Stimulated activated CD4-positive, alpha-beta T cell treated with anti-CD3 and anti-CD28 coated beads, Interleukin-2, amount 100 ng/mL, for 4 hours (primary cell): ENCODE measurements at places on chromosomes 6 and 20.

GRCh38 chr20:4067600-4068261 lies 52.4 kb upstream of the RNF24 start:
- DNase-seq: no peak

GRCh38 chr6:20220359-20220758 lies 8.1 kb upstream of the MBOAT1 start:
- DNase-seq: no peak

DNA sequence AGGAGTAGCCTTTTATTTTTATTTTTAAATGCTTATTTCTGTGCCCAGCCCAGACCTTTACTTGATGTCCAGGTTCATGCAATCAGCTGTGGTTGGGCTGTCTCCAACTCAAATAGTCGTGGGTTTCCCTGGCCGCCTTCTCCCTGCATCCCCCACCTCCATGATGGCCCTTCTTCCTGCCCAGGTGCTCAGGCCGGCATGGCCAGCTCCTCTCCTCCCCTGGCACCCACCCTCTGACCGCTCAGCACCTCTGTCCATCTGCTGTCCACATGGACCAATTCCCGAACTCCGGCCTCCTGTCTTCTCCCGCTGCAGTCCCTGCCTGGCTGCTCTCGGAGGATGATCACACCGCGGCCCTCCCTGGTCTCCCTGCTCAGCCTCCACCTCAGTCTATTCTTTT lies 81.2 kb upstream of the SULF2 start:
- DNase-seq: no peak

DNA sequence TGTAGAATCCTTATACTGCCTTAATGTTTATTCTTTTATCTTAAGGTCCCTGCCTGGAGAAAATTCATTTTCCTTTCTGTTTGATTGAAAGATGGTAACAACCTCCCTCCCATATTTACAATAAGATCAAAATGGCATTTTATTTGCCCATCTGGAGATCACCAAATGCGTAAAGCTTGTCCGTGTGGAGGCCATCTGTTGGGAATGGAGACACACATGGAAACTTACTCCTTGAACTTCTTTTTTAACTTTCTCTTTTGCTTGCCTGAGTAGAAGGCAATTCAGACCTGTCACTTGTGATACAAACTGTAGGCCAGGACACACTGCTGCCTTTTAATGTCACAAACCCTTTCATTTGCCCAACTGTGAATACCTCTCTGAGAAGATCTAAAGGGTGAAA lies 144.8 kb upstream of the CEP162 start:
- DNase-seq: no peak

GRCh38 chr6:16265351-16266341 lies 27.3 kb downstream of the GMPR start:
- DNase-seq: no peak

DNA sequence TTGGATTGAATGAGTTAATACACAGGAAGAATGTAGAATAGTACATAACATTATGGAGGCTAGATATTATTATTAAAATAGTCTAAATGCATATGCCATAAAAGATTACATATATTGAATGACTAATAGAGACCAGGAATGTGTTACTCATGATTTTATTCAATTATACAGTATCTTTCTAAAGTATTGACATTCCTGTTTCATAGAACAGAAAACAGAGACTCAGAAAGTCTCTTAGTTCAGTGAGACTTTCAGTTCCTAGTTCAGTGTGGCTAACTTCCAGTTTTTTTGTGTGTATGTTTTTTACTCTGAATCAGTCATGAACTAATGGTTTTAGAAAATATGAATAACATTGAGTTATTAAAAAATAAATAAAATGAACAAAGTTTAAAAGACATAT lies 34.6 kb upstream of the TMEM244 start:
- DNase-seq: no peak

GRCh38 chr6:20333721-20334269 lies 67.9 kb upstream of the E2F3 start:
- DNase-seq: no peak

DNA sequence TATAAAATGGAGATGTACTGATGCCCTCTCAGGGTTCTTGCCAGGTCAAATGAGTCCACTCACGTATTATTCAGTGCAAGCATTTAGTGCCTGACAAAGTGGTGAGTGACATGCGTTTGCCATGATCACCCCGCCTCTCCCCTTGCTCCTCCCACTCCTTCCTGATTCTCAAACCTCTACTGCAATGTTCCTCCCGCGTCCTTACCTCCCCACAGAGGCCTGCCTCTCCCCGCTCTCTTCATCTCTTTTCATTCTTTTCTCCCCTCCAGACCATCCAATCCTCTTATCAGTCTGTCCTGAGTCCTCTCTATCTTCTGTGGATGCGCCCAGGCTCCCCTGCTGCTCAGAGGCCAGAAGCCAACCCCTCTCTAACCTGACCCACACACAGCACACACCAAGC lies 40.7 kb downstream of the KCNK5 start:
- DNase-seq: peak; percentile 8

DNA sequence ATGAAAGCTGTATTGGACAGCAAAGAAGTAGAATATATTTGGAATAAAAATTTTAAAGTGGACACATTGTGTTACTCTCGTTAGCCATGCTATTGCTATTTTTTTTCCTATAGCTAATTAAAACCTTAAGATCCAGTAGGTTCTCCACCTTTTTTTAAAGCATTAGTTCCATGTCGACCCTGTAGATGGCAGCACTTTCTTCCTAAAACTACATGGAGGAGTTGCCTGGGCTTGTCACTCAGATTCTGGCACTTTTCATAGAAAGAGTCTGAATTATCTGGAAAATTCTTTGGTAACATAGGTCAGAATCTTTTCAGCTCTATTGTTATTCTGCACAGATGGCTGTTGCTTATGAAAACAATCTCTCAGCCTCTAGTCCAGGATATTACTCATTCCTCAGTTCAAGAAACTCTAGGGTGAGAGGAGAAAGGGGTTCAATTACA lies 42.0 kb upstream of the ESR1 start:
- DNase-seq: peak; percentile 15

GRCh38 chr6:88785478-88785877 lies 177.9 kb downstream of the RNGTT start:
- no peak for DNase-seq

- DNase-seq: no peak
Measured at GRCh38 chr20:33753763-33754162, 22.0 kb downstream of the ZNF341 start.

DNA sequence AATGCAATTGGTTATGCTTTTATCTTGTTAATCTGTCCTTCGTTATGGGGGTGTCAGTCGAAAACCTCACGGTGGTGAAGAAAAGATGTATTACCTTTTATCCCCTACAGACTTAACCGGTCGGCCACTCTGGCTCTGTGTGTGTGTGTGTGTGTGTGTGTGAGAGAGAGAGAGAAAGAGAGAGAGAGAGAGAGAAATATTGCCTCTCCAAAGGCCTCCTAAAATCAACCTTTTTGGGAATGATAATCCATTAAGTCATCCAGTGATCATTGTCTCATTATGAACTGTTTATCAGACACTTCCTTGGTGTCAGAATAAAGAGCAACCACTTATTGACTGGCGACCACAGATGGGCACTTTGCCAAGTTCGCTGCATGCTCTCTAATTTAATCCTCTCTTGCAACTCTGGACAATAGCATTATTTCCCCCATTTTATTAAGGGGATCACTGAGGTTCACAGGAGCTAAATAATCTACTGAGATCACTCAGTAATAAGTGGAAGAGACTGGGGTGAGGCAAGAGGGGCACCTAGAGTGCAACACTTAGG lies 30.7 kb downstream of the SLC35D3 start:
- DNase-seq: no peak

GRCh38 chr20:49786196-49786595 lies 26.4 kb upstream of the SLC9A8 start:
- DNase-seq: no peak

DNA sequence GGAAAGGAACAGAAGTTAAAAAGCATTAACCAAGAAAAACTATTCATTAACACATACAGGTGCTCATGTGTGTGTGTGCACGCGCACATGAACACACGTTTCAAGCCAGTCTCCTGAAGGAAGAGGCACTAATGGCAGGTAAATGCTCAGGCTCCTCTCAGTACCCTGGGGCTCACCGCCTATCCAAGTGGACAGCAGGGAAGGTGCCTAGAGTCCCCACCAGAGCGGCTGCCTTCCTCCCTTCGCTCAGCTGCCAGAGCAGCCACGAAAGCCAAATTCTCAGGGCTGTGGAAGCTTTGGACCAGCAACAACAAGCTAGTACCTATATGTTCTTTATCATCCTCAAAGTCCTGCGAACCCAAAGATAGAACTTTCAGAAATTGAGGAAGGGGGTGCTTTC lies 42.6 kb downstream of the PLCG1 start:
- DNase-seq: no peak

- DNase-seq: no peak
Measured at GRCh38 chr6:32718879-32719278, 22.3 kb upstream of the HLA-DQA2 start.

- DNase-seq: no peak
Measured at GRCh38 chr20:18685406-18685805, 97.6 kb downstream of the DTD1 start.

DNA sequence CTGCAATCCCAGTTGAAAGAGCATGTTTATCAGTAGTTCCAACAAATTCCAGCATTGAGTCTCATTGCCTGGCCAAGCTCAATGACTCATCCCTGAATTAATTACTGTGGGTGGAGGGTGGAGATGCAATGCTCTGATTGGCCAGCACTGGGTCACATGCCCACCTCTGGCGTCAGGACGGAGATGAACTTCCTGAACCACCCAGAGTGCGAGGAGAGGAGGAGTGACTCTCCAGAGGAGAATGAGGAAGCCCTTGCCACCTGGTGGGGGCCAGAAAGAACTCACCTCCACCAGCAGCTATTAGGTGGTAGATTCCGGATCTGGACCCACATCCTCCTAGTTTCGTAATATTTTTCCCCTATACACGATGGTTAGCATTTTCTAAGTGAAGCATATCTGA lies 283.9 kb downstream of the TBC1D7 start:
- DNase-seq: no peak

DNA sequence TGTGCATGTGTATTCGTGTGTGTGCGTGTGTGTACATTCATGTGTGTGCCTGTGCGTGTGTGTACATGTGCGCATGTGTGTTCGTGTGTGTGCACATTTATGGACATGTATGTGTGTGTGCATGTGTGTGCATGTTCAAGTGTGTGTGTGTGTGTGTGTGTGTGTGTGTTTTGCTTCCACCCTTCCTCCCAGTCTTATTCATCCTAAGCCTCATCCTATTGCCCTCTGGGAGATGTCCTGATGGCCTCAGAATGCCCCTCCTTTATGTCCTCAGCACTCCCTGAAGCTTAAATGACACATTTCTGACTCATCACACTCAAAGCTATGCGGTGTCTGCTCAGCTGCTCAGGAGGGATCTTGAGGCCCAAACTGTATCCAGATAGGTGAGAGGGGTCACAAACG lies 76.6 kb upstream of the CCDC167 start:
- DNase-seq: no peak

DNA sequence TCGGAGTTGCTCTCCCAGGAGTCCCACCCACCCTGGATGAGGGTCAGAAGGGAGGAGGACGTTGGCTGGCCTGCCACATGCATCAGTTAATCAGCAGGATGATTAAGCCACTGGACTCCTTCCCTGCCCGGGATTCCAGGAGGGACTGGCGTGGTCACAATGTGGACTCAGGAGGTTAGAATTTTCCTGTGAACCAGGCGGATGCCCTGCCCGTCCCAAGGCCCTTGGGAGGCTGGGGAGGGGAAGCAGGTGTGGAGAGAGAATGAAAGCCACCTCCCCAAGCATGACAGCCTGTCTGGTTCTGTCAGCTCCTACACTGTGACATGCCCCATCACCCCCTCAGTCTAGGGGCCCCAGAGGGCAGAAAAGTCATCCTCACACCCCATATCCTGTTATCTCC lies 11.6 kb upstream of the ITPR3 start:
- DNase-seq: no peak

- DNase-seq: no peak
Measured at GRCh38 chr6:86331265-86331840, 606.0 kb upstream of the HTR1E start.

DNA sequence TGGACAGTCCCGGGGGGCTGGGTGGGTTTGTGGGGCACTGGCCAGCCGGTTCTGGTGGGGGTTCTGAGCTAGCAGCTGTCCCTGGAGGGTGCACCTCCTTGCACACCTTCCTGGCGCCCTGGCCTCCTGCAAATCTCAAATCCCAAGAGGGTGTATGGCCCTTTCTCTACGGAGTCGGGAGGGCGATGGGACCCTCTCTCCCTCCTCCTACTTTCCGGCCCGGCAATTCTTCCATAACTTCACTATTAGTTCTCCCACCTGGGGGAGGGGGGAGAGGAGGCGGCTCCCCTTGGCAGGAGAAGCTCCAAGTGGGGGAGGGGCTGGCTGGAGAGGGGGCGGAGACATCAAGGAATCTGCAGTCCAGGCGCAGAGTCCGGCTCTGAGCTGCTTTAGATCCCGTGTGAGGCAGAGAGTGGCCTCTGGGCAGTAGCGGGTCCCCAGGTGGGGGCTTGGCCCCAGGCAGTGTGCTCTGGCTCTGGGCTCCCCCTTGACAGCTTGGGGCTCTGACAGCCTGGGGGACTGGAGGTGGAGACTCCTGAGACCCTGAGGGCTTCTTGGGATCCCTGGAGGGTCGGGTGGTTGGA lies 1.4 kb upstream of the LAMA5 start:
- DNase-seq: no peak

DNA sequence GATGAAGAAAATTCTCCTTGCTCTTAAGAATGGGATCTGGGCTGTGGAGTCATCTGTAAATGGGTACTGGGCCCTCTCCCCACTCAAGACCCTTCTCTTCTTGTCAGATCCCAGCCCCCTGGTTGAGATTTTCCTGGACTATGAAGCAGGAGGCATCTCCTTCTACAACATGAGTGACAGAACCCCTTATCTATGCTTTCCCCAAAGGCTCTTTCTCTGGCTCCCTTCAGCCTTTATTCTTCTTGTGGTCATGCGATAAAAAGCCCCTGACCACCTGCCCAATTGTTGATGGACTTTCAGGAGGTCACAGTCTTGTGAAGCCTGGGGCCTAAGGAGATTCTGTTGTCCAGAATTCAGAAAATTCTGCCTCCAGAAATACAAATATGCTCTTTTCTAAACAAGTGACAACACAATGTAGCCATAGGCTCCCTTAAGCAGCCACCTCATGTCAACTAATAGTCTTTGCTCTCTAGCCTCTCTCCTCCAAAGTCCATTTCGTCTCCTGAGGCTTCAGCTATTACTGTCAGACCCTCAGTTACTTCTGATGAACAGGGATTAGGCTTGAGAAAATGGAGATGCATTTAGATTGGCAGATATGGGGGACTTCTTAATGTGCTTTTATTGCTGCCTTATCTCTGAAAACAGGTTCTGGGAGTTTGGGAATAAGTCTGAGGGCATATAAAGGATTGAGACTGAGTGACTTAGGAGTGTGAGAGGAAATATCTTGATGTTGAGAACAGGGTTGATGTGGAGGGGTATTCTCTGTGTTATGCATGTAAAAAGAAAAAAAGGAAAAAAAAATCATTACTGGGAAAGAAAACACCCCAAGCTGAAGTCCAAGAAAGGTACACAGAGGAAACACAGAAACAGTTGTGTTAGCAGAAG lies 20.6 kb downstream of the BTN2A1 start:
- no peak for DNase-seq
